ENCODE measurements at places on chromosomes 1 and 21.

DNA sequence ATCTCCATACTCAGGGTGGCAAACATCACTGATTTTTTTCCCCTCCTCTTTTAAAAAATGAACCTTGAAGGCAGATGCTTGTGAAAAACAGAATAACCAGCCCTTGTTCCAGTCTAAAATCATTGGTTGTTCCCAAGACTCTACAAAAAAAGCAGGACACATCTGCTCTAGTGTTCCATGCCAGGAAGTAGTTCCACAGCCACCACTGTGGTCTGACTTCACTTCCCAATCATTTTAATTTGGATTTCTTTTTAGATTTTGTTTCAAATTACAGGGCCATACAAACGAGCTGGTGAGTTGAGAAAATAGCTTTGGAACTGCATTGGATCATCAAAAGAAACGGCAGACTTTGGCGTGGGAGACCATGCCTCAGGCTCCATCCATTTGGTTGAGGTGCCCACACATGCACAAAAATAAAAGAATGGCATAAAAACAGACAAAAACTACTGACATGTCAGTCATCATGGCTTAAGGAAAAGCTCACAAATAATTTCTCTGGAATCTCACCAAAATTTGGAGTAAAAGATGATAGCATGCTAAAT, 210.0 kb downstream of the GABPA start:
- no peak for DNase-seq

GRCh38 chr21:22083899-22084298, 1085.7 kb downstream of the NCAM2 start:
- no peak for DNase-seq

DNA sequence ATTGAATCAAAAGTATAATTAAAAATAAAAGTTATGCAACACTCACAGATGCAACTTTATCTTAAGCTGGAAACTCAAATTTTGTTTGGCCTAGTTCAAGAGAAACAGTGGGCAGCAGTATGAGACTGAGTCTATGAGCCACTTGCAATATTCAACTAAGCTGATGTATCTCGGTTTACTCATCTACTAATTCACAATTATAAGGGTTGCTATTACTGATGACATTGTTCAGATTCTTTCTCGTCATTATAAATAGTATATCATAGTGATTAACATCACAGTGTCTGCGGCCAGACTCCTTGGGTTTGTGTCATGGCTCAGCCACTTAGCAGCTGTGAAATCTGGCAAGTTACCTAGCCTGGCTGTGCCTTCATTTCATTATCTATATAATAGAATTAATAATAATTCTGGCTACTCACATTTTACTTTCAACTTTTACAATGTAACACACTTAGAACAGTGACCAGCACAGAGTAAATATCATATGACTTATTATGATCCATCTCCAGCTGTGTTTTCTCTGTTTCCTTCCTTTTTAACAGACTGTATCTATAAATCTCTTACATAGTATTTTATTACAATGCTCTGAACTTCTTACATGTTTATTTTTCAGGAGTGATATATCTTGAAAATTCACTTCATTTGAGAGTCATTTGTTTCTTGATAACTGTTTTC, 194.3 kb upstream of the RGS18 start:
- no peak for DNase-seq

- DNase-seq: no peak
These were observed 24.0 kb downstream of the SPATA21 start for GRCh38 chr1:16413191-16413590.

GRCh38 chr1:182953826-182954225, 860 bp upstream of the SHCBP1L start:
- DNase-seq: no peak

DNA sequence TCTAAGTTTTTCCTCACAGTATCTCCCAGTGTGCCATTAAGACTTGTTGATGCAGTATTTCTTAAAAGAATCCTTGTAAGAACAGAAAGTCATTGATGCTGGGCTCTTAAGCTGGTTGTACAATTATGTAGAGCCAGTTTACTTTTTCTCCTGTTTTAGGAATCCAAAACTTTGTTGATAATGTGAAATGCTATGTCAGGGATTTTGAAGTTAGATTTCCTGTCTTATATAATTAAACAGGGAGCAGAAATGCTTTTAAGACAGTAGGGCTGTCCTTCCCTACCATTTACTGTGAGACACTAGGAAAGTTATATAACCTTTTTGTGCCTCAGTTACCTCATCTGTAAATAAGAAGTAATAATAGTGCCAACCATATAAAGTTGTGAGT, 26.0 kb downstream of the CCDC18 start:
- no peak for DNase-seq

DNA sequence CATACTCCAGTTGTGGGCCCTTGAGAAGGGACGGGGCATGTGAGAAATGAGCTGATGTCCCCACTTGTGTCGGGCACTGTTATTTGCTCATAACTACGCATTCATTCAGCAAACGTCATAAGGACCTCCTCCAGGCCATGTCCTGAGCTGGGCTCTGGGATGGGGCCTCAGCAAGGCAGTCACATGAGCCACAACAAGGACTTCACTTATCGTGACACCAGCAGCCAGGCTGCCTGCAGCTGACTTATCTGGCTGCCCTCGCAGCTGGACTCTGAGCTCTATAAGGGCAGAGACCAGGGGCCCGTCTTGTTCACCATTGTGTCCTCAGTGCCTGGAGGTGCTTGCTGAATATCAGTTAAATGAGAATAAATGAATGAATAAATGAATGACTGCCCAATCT, 37.5 kb upstream of the GRIK3 start:
- DNase-seq: no peak

- DNase-seq: no peak
These were observed 42.1 kb downstream of the YARS1 start for GRCh38 chr1:32774950-32775634.

DNA sequence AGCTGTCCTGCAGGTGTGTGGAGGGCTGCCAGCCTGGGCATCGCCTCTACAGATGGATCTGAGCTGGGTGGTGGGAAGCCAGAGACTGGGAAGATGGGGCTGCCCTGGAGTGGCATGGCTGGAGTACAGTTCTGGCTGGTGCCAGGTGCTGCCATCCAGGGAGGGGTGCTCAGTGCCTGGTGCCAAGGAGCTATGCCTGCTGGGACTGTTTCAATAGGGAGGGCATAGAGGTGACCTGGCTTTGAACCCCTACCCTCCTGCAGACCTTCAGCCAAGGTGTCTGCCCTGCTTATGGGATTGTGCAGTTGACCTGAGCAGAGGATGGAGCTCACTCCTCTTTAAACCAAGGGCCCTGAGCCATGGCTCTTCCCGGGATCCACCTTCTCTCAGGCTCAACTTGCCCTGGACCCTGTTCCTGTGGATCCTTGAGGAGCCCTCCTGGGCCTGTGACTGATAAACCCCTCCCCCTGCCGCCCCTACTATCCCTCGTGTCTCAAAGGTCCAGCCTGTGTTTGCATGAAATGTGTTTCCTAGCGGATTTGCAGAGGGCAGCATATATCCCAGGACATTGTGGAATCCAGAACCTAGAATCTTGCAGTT, 48.7 kb downstream of the PTPRU start:
- no peak for DNase-seq

DNA sequence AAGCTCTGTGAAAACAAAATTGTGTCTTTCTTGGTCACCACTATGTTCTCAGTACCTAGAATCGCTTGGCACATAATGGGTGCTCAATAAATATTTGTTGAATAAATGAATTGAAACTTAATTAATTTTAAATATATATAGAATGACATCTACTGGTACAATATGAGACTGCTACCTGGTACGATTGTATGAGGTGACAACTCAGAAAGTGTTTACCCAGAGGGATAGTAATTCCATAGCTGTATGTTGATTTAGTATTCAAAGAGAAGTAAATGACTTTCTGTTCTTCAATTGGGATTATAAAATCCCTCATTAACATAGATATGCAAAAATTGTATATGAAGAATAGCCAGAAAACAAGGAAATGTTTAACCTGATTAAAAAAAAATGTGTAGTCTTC, 128.7 kb downstream of the RPS6KC1 start:
- DNase-seq: no peak

DNA sequence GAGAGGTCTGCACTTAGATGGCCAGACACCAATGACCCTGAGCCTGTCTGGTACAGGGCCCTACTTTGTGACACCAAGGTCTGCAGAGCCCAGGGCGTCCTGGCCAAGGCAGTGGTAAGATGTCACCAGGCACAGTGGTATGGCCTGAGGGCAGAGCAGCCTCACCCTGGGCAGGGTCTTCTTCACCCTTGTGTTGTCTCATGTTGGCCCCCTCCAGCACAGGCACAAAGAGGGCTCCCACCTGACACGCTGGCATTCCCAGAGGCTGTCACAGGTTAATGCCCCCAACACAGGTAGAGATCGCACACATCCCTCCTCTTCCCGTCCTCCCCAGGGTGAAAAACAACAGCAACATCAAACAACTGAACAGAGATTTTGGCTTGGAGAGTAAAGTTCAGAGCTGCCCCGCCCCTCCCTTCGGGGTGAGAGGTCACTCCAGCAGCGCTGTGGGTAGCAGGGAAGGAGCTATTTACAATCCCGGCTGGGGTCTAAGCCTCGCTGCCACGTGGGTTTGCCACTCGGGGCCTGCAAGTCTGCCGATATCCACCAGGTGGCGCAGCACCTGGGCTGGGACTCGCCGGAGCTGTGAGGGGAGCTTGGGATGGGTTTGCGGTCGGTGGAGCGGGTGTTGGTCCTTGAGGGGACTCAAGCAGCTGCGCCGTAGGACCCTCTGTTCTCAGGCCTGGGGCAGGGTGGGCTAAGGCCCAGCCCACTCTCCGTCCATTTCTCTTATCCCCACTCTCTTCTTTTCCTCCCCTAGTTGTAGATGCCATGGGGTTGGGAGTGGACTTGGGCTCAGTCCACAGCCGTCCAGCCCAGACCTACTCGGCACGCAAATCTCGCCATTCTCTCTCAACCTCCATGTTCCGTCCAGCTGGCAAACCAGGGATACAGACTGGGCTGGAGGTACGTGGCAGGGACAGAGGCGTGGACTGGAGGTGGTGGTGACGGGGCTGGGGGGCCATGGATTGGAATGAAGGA, 12.7 kb downstream of the EFNA3 start:
- DNase-seq: peak; percentile 70

GRCh38 chr21:42176859-42177258, 42.1 kb upstream of the ABCG1 start:
- DNase-seq: no peak

GRCh38 chr21:29524055-29524454, 225.3 kb downstream of the BACH1 start:
- no peak for DNase-seq

GRCh38 chr1:15678578-15678977, 5.5 kb upstream of the PLEKHM2 start:
- DNase-seq: no peak

GRCh38 chr1:23910553-23911246, 2.5 kb downstream of the CNR2 start:
- no peak for DNase-seq

Data from ovary (tissue), 10 donors.